ENCODE measurements at places on chromosomes 4 and X. TPM values are rescaled to one million over a fixed set of nuclear protein-coding genes. Genes with fewer than 3 reads are reported as not detected.

DNA sequence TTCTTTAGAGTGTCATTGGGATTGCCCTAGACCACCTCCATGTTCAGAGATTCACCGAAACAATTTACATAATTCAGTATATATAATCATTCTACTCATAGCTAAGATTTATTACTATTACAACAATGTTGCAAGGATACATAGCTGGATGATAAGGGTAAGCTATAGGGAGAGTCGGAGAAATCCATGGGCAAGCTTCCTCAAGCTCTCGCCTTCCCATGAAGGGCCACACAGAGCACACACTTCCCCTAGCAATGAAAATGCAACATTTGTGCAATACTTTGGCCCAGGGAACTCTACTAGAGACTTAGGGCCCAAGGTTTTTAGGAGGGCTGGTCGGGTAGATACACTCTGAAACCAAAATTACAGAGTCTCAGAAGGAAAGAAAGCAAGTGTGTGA is 49.7 kb upstream of the ABCG2 start:
- no peak for DNase-seq

GRCh38 chr4:42646999-42647541 is 9.8 kb downstream of the ATP8A1 start:
- DNase-seq = no peak

DNA sequence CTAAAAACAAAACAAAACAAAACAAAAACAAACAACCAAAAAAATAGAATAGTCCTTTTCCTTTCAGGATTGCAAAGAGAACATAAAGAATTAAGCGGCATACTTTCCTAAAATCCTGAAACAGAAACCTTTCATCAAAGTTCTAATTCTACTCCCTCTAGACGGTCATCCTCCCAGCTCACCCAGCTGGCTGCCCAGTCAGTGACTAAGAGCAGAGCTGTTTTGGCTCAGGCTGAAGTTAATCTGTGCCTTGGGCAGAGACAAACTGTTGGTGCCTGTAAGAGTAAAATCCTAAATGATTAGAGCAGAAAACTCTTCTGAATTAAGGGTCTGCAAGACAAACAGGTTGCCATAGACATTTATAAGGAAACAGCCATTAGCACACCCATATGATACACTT is 17.6 kb upstream of the WAS start:
- DNase-seq = no peak

DNA sequence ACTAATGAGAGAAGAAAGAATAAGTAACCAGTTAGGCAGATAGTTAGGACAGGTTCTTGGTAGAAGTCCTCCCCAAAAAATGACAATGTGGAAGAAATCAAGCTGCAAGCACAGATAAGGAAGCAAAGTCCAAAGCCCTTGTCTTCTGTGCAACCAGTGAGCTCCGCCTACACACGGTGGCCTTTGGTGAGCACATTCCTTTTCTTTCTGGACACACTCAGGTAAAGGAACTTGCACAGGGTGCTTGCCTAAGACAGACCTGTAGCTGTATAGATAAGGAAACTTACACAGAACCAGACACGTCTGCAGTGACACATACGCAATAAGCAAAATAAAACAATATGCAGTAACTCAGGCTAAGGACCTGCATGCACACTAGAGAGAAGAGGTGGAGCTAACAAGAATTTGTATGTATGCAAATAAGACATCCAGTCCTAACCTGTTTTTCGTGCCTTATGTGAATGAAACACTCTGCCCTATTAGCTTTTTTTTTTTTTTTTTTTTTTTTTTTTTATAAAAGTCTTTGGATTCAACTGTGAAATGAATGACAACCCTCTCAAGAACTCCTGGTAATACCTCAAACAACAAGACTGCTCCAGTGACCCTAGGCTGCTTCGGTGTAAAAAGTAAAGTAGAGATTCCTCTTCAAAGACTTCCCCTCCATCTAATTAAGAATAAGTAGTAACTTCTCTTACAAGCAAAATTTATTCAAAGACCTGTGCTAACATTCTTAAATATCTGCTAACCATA is 48.8 kb downstream of the UGT2B10 start:
- no peak for DNase-seq

DNA sequence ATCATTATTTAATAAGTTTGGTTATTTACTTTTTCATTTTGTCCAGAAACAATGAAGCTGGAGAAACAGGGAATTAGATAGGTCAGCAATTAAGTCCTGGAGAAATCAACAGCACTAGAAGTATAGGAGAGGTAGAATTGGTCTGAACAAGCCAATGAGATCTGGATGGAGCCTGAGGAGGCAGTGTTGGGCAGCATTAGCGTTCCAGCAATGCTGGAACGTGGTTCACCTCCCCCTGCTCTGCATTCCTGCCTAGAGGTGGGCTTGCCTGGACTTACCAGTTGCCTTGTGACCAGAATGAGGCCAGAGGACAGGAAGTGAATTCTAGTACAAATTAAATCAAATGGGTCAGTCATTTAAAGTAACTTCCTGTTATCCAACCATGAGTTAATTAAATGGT is 4.6 kb downstream of the RASSF6 start:
- no peak for DNase-seq

GRCh38 chr4:98386-98785 is 25.9 kb upstream of the ZNF718 start:
- DNase-seq = no peak

DNA sequence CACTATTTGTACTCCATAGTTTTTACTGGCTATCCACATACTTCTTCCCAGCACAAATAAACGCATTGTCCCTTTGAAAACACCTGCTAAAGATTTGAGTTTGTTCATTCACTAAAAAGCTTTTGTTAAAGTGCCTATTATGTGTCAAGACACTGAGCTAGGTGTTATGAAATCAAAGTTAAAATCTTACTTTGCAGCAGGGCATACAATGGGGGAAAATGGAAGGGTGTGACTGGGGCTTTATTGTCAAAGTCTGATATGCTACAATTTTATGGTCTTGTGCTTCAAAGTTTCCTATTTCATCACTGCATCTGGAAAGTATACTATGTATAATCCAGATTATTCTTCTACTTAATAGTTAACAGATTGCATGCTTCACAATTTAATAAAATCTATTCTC is 128.4 kb downstream of the PPP3CA start:
- DNase-seq = no peak

- no peak for DNase-seq
Measured at GRCh38 chr4:14726877-14727361, 275.4 kb upstream of the CPEB2 start.

DNA sequence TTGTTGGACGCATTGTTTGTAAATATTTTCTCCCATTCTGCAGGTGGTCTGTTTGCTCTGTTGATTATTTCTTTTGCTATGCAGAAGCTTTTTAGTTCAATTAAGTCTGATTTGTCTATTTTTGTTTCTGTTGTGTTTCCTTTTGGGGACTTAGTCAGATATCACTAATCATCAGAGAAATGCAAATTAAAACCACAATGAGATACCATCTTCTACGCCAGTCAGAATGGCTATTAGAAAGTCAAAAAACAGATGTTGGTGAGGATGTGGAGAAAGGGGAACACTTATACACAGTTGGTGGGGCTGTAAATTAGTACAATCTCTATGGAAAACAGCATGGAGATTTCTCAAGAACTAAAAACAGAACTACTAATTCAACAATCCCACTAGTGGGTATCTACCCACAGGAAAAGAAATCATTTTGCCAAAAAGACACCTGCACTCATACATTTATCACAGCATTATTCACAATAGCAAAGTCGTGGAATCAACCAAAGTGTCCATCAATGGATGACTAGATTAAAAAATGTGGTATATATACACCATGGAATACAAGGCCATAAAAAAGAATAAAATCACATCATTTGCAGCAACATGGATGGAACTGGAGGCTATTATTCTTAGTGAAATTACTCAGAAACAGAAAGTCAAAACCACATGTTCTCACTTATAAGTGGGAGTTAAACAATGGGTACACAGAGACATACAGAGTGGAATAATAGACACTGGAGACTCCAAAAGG is 8.1 kb downstream of the COQ2 start:
- DNase-seq = no peak

DNA sequence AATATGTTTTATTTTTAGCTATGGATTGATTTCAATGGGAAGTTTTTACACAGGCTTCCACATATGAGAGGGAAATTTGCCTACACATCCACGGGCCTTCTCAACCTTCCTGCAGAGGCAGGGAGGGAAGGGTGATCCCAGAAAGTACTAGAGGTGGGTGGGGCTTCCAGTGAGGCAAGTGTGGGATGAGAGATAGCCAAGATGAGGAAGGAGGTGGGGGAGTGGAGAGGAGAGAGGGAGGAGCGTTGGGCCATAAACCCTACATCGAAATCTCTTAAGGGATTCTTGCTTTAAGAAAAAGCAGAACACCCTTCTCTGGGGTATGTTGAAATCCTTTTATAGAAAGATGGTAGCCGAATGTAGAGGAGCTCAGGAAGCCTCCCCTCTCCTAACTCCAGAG is 19.0 kb downstream of the NKX6-1 start:
- no peak for DNase-seq

- no peak for DNase-seq
Measured at GRCh38 chrX:84258708-84259107, 70.7 kb upstream of the RPS6KA6 start.

- no peak for DNase-seq
Measured at GRCh38 chrX:130799393-130799792, 103.6 kb downstream of the ENOX2 start.

GRCh38 chr4:4851906-4852305 is 7.6 kb upstream of the MSX1 start:
- DNase-seq = no peak

- DNase-seq = no peak
Measured at GRCh38 chr4:165931741-165932140, 58.7 kb downstream of the TLL1 start.

DNA sequence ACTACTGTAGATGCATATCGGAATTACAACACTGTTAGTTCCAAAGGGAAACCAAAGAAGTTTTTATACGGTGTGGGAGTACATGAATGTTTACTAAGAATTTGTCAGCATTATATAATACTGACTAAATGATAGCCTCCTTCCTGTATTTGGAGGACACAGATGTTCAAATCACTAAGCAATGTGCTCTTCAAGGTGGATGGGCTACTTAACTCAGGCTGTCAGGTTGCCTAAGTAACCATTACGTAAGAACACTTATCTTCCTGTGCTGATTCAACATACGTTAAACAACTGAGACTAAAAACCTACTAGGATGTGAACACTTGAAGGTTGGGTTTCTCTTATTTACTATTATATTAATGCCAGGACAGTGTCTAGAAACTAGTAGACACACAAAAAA is 81.9 kb upstream of the HPGD start:
- DNase-seq = no peak

DNA sequence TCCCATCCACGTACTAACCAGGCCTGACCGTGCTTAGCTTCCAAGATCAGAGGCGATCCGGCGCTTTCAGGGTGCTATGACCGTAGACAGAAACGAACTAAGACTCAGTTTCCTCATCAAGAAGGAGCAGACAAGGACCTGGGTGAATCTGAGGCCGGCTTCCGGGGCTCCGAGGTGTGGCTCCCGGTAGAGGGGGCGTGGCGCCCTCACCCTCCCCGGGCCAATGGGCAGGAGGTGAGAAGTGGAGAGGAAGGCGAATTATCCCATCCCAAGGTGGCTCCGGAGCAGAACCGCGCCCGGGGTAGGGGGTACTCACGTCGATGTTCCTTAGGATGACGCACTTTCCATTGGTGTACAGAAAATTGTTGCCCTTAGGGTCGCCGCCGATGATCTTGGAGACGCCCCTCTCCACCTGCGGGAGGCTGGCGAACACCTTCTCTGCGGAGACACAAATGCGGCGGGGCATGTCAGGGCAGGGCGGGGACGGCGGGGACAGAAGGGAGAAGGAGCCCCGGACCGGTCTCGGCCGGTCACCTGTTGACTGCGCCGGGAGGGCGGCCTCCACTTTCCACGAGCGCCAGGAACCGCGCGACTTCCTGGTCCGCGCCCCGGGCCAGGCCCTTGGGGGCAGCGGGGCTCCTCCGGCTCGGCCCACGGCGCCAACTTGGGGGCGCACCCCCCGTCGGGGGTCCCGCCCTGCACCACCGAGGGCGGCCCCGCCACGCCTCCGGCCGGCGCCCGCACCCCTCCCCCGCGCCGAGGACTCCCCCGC is 616 bp downstream of the WDR1 start:
- DNase-seq = peak; percentile 70

GRCh38 chr4:117096886-117097285 is 11.5 kb upstream of the TRAM1L1 start:
- no peak for DNase-seq

DNA sequence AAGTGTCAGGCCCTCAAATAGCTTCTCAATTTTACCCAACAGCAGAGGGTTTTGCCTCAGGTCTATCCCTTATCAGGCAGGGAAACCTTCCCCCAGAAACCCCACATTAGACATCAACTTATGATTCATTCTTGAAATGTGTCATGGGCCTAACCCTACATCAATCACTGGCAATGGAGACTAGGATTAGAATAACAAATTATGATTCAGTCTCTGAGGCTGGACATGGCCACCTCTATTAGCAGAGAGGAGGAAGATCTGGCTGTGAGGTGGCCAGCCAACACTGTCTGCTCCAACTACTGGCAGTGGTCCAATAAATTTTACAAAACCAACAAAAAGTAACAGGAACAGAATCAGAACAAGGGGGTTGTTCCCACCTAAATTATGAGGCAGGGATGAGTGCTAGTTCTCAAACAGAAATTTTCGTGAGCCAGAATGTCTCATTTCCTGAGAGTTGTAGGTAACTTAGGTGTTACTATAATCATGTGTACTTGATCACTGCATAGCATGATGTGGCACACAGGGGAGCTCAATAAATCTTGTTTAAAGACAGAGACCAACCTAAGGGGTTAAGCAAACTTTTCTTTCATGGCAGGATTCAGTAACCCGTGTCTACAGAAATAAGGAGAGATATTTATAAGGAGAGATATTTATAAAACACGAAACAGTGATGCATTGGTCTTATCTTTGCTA is 126.8 kb downstream of the NFKB1 start:
- DNase-seq = no peak

GRCh38 chr4:187478292-187479140 is 517.1 kb upstream of the ZFP42 start:
- DNase-seq = no peak

GRCh38 chr4:119138046-119138445 is 2.4 kb downstream of the MYOZ2 start:
- DNase-seq = no peak

Gene SPRY1
- total RNA-seq = 49.0 TPM

Gene GAGE12H
- total RNA-seq = not detected

Gene CYLC1
- not detected for total RNA-seq

Gene HMX1
- total RNA-seq = not detected

Gene NXF2
- not detected for total RNA-seq

Gene RAB39B
- total RNA-seq = 11.4 TPM

Gene PIR
- total RNA-seq = 4.3 TPM

Gene OPHN1
- total RNA-seq = 0.05 TPM
